ENCODE measurements at places on chromosomes 13 and 19.

- DNase-seq, result no peak
These were observed 105.9 kb downstream of the AKAP11 start for GRCh38 chr13:42377640-42378382.

DNA sequence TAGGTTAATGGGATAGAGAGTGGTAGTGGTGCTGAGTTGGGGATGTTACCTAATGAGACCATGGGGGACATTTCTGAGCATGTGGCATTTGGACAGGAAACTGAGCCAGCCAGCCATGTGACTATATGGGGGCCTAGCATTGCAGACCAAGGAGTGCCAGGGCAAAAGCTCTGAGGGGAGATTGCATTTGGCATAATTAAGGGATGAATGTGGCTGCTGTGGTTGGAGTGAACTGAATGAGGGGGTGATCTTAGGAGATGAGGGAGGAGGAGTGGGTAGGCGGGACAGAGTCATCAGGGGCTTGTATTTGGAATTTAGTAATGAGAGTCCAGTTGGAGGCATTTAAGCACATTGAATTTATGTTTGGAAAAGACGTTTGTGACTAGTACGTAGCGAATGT is 6.6 kb downstream of the PCCA start:
- no peak for DNase-seq

- no peak for DNase-seq
These were observed 16.2 kb downstream of the LMTK3 start for GRCh38 chr19:48495396-48495795.

DNA sequence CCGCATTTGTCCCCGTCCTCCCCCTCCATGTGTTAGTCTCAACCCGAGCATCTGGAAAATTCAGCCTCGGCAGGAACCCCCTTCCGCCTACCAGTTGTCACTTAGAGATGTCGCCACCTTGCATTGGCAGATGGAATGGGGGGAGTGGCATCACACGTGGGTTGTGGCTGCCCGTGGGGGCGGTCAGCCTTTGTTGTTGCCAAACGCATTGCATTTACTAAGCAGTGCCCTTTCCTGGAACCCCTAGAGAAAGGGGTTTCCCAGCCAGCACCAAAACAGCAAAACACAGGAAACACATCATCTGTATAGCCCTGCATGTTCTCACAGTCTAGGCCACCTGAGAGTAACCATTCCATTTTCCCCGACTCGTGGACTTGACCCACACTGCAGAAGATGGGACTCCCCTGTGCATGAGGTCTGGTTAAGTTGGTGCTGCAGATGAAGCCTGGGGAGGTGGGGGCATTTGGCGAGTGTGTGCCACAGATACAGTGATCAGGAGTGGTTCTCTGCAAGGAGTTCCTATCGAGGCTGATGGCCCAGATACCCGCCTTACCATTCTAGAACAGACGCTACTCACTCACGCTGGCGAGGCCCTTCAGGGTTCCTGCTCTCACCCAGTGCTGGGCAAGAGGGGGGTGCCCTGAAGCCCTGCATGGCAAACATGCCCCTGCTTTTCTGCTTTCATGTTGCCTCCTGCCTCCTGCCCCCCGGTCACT is 38.3 kb downstream of the TMED1 start:
- DNase-seq, result peak; percentile 75

DNA sequence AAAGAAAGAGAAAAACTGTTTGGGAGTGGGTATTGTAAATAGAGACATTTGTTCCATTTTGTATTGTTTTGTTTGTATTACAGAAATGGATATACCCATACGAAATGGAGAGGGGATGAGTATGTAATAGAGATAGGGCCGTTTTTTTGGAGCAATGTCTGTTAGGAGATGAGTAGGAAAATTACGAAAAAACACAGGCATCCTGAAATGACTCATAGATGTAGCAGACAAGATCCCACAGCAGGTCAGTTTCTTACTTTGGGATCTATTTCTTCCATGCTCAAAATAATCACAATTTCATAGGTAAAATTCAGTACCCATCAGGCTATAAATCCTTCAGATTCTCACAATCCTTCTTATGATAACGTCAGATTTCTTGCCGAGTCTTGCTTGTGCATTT is 779.4 kb upstream of the SLITRK1 start:
- DNase-seq, result no peak

GRCh38 chr19:54949412-54949811 is 2.1 kb upstream of the NLRP7 start:
- DNase-seq, result no peak

- no peak for DNase-seq
These were observed 3.0 kb downstream of the APOC2 start for GRCh38 chr19:44948763-44949374.

DNA sequence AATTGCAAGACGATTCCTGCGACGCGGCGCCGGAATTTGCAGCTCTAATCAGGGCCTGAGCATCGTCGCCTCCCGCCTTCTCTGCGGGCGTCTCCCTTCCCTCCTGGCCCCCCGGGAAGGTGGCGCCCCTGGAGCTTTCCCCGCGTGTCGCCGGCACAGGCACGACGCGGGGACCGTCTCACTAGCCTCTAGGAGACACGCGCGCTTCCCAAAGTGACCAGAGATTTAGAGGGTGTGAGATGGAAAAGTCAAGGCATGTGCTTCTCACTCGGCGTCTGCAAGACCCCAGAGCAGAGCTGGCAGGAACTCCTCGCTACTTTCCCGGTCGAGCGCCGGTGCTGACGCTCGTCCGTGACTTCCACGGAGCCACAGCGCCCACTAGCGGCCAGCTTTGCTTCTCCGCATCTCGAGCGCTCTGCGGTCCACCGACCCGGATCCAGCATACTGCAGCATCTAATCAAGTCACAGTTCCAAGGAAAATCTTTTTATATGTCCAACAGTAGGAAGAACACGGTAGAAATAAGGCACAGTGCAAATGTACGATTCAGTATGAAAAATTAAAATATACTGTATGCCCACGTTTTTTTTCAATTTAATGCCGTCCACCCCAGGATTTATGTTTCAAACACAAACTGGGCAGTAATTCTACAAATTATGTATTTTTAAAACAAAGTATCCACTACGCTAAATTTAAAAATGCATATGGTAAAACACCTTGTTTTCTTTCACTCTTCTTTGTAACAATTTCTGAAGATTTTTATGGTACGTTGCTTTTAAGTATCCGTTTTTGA is 977 bp upstream of the EFNB2 start:
- DNase-seq, result peak; percentile 95
